HuH-7 (cell line): ENCODE measurements at places on chromosomes 16 and 17.

GRCh38 chr16:85576944-85577343 is 36.2 kb upstream of the GSE1 start:
- DNase-seq, result no peak

- DNase-seq, result peak; percentile 48
Observed at GRCh38 chr17:49132699-49133364, at the start of gene B4GALNT2. TSS of gene B4GALNT2 (plus strand) at chr17:49132769. CDS start at chr17:49132793, 24 bp downstream.

GRCh38 chr17:55964191-55964590 is 189.1 kb upstream of the ANKFN1 start:
- no peak for DNase-seq

DNA sequence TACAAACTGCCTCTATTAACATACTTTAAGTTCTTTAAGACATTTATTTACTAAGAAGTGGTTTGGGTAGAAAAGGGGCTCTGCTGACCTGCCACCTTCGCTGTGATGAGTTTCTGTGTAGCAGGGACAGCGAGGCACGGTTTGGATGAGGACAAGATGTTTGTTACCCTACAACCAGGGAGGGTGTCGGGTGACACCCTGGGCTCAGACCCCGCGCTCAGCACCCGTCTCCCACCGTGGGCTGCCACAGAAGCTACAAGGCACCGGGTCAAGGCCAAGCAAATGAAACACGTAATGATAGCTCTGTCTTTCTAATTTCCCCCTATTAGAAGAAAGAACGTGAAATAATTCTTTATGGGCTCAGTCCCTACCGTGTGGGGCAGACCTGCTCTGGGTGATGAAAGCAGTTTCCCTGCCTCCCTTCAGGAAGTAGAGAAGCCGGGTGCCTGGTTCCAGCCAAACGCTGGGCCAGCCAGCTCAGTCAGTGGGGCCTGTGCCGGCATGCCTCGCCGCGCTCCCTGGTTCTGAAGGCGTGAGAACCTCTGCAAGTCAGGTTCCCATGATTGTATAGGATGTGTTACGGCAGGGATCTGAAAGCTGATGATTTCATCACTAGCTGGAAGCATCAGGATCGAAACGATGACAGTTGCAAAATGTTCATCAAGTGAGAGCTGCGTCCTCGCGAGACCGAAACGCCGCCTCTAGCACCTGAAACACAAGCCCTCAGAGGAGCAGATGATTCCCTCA is 3.9 kb downstream of the ZNF750 start:
- DNase-seq, result no peak

GRCh38 chr16:11327277-11328171 is 17.7 kb upstream of the RMI2 start:
- DNase-seq, result no peak

GRCh38 chr17:59829217-59830006 is 63.3 kb downstream of the TUBD1 start:
- no peak for DNase-seq

DNA sequence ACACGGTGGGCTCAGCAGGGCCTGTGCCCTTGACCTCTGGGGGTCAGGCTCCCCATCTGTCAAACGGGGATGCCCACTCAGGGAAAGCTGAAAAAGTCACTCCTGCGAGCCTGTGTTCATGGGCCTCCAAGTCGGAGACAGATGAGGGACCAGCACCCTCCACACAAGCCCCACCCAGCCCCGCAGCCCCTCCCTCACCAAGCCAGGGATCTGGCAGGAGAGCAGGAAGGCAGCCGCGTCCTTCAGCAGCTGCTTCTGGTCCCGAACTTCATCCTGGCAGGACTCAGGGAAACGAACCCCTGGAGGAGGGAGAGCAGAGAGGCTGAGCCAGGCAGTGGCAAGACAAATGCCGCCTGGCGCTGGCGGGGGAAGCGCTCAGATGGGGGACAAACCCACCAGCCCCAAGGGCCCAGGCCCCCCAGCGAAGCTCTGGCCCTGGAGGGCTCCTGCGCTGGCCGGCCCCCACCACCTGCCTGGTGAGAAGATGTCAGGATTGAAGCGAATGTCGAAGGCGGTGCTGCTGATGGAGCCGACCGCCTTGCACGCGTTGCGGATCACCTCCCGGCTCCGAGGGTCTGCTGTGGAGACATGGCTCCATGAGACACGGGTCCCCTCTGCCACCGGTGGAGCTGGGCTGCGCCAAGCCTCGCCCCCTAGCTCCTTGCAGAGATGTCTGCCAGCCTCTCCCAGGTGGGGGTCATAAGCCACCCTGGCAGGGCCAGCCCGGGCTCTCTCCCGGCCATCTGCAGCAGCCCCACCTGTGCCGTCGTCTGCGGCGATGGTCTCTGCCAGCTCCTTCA is 15.4 kb downstream of the CLUH start:
- no peak for DNase-seq

DNA sequence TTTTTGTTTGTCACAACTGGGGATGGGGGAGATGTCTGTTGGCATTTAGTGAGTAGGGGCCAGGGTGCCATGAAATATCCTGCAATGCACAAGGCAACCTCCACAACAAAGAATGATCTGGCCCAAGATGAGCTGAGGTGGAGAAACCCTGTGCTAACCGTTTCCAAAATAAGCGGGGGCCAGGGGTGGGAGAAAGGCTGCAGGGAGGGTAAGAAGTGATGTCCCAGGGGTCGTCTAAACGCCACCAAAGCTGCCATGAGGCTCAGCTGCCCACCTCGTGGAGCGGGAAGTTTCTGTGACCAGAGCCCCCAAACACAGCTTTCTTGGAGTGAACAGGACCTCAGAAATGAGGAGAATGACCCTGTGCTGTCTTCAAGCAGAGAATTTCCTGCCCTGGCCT is 76.5 kb upstream of the CDH5 start:
- no peak for DNase-seq

DNA sequence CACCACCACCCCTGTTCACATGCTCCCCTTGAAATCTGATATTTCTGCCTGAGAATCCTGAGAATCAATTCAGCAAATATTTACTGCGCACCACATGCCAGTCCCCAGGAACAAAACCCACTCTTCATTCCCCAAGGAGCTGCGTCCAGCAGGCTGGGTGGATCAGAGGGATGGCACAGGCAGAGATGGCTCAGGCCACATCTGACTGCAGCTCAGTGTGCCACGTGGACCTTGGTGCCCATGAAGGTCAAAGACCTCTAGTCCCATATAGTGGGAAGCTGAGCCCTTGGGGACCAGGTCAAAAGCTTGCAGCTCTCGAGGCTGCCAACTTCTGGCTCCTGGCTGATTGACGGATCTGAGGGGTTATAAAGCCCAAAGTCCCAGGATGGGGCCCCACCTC is 31.8 kb downstream of the CD300LF start:
- DNase-seq, result no peak
